Type B pancreatic cell (in vitro differentiated cells): ENCODE measurements at places on chromosomes 16 and 17. TPM values are rescaled to one million over a fixed set of nuclear protein-coding genes. Genes with fewer than 3 reads are reported as not detected.
A peak's percentile ranks its signal among the peaks of the same experiment; 100 is the strongest.

GRCh38 chr17:75634754-75635609, 1.7 kb downstream of the SMIM5 start:
- DNase-seq = no peak

GRCh38 chr16:58814348-58814801, 80.3 kb upstream of the GOT2 start:
- DNase-seq = no peak

DNA sequence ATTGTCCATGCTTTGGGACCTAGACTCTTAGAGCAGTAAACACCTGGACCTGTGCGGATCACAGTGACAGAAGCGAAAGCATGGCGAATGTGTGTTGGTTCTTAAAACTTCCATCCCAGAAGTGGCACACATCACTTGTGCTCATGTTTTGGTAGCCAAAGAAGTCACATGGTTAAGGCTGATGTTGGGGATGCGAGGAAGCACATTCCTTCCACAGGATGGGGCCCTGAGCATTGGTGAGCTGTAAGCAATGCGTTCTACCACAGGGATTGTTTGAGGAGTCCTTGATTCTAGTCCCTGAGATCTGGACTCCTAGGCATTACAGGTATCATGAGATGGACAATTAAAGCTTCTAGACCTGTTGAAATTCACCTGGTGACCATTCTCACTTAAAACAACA, 375.9 kb downstream of the UTP18 start:
- no peak for DNase-seq

GRCh38 chr17:8057691-8058114, 18.8 kb downstream of the ALOX15B start:
- peak; percentile 68 for DNase-seq

DNA sequence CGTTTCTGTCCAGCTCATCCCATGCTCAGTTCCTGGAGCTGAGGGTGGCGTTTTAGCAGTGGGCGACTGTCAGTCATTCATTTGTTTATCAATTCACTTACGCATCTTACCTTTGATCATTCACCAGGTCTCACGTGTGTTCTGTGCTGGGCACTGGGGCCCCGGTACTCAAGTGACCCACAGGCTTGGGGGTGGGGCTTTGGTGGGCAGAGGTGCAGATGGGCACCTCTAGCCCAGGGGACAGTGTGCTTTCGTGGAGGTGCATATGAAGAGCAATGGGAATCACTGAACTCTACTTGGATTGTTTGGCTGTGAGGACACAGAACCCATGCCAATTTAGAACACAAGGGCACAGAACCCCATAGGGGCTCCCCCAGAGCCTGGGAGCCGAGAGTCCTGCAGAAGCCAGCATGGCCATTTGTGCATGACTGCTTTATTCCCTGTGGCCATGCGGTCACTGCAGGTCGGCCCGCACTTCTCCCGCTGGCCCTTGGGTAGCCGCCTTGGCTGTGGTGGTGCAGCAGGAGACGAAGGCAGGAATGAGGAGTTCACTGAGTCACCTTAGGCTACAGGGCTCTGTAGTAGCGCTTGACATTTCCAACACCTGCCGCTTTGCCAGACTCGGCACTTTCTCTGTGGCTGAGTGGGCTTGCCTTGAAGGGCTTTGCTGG, 144.6 kb downstream of the SNX29 start:
- DNase-seq = no peak

GRCh38 chr16:64238571-64238970, 883.3 kb downstream of the CDH11 start:
- DNase-seq = no peak

DNA sequence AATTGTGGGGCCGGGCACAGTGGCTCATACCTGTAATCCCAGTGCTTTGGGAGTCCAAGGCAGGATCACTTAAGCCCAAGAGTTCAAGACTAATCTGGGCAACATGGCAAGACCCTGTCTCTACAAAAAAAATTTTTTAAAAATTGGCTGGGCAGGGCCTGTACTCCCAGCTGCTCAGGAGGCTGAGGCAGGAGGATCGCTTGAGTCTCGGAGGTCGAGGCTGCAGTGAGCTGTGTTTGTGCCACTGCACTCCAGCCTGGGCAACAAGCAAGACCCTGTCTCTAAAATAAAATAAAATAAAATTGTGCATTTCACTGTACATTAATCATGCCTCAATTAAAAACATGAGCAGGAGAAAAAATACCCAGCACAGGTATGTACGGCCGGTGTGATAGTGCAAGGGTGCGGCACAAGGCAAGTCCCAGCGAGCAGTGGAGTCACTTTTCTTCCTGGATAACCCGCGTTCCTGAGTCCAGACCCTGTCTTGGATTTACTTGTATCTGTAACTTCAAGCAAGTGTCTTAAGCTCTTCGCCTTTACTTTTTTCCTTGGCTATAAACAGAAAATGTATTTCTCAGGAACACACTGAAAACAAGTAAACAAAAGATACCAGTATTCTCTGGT, 11.4 kb downstream of the ZDHHC7 start:
- no peak for DNase-seq

DNA sequence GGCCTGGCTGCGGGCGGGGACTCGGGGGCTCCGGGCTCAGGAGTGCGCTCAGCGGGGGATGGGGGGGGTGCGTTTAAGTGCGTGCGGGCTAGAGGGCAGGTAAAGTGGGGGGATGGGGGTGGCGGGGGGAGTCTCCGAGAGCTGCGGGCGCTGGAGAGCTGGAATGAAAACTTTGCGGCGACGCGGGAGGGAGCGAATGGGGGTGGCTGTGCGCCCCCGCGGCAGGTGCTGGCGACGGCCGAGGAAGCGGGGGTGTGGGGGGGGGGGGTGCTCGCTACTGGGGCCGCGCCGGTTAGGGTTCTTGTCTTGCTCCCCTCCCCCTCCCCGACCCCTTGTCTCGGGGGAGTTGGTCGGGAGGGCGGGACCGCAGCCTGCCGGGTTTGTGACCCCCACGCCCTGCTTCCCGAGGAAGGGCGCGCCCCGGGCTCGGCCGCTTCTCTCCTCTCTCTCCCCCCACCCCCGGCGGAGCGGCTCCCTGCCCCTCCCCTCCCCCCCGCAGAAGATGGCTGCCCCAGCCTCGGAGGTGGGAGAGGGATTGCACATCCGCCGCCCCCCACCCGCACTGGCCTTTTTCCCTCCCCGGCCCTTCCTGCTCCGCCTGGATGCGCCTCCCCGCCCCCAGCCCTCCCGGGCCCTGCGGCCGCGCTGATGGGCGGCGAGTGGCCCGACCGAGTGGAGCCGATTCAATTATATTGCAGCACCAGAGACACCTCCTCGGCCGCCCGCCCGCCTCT, 649 bp downstream of the GSE1 start:
- DNase-seq = no peak

DNA sequence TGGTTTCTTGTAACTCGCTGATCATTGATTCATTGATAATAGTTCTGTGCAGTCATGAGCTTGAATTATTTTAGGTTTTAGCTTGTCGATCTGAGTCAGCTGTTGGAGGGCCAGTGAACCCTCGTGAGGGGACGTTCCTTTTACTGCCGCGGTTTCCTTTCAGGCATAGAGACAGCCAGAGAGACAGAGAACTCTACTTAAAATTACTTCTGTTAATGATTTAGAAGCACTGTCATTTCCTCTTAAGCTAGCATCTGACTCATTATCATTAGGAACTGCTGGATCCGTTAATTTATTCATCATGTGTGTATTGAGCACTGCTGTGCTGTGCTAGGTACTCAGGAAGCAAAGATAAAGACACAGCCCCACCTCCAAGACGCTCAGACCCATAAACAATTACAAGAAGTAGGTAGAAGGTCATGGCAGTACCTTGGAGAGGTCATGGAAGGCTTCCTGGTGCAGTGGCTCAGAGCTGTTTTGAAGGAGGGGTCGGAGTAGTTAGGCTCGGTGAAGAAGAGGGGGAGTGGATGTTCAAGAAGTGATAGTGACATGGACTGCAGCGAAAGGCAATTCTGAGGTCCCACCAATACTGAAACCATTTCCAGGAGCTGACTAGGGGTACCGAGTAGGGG, 3.3 kb downstream of the PGS1 start:
- DNase-seq = no peak

- DNase-seq = no peak
These were observed 856 bp downstream of the DNAJA2 start for GRCh38 chr16:46972429-46973206.

DNA sequence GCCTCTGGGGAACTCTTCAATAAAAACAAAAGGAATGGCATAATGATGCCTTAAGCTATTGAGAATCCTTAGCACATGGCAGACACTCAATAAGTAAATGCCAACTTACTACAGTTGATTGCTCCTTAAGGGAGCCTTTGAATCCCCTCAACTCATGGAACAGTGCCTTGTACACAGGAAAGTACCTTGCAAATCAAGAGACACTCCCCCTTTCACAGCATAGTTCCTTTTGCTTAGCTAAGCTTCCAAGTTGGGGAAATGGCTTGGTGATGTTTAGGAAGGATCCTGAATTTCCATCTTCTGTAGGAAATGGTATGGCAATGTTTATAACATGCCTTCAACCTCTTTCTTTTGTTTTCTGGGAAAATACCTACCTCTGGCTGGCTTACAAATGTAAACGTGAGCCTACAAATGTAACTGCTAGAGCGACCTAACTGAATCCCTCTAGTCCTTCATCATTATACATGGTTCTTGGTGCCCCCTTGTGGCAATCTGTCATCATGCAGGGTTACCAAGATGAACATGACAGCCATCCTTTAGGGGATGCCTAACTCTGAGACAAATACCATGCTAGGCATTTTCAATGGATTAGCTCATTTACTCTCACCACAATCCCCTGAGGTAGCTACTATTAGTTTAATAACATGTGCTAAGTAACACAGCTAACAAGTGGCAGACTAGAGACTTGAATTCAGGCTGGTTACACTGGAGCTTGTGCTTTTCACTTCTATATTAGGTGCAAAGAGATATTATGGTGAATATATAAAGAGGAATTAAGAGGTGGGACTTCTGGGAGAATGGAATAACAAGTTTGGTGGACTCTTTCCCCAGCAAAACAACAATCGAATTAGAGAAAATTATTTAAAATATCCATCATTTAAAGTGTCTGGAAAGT, 65.0 kb downstream of the MMD start:
- no peak for DNase-seq

- no peak for DNase-seq
These were observed 69.0 kb upstream of the CDH8 start for GRCh38 chr16:62105244-62105643.

- DNase-seq = no peak
These were observed 997 bp downstream of the ACADVL start for GRCh38 chr17:7220593-7221277.

SRL gene
- total RNA-seq = 1.2 TPM in 1 of 2 replicates, not detected in the other

KLHL10 gene
- total RNA-seq = 0.24 TPM in 1 of 2 replicates, not detected in the other

MEOX1 gene
- total RNA-seq = 5.7 and 17.2 TPM in 2 replicates

SHISA6 gene
- 2.4 and 5.0 TPM in 2 replicates for total RNA-seq

CA7 gene
- total RNA-seq = 0.70 and 1.2 TPM in 2 replicates

SMARCE1 gene
- 134 and 171 TPM in 2 replicates for total RNA-seq

GPR142 gene
- 4.1 and 8.8 TPM in 2 replicates for total RNA-seq
